AG08395 (cell line): ENCODE measurements at places on chromosomes 2 and 18.

DNA sequence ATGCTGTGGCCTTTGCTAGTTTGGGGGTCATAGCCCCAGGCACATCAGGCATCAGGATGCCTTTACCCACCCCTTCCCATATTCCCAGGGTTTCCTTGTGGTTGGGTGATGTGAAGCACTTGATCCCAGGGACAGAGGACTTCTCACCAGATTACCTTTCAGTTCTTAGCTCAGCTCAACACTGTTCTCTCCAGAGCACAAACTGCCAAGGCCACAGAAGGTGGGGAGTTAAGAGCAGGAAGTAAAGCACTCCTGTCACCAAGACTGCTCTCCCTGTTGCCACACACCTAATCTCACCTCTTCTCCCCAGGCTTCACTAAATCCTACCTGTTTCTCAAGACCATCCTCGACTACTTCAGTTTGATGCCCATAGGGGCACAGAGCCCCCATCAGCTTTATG lies 25.9 kb downstream of the FHOD3 start:
- no peak for DNase-seq

- DNase-seq: no peak
These were observed 202.9 kb upstream of the TPO start for GRCh38 chr2:1210352-1210751.

DNA sequence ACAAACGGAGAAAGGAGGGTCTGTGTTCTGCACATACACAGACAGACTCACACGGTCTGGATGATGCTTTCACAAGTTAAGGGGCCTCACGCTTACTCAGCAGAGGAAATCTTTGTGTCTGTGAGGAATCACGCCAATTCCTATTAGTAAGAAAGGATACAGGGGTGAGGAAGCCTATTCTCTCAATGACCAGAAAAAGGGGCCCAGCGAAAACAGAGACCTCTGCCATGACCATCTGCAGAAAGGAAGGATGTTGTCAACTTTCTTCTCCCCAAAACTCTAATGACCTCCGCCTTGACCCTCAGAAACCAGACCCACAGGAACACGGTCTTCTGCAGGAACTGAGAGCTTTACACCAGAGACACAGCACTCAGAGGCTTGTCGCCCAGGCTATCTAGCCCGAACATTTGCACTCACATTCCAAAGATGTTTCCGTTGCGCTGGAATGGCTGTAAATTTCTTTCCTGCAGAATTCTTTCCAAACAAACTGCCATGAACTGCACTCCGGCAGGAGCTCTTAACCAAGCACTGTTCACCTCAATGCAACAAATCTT lies 186.3 kb downstream of the TCF4 start:
- peak; percentile 70 for DNase-seq

DNA sequence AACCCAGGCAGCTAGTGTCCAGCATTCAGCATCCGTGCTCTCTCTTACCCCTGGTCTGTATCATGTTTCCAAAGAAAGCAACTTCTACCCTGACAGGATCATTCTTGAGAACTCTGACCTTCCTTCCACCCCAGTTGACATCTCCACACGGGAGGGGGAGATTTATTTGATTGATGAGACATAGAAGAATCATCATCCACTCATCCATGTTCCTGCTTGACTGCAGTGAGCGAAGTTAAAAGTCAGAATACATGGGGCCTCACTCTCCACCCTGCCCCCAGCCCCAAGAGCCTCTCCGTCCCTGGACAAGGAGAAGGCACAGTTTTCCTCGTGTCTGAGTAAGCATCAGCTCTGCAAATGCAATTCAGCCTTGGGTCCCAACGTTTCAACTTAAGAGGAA lies 356.0 kb upstream of the TNP1 start:
- DNase-seq: no peak

DNA sequence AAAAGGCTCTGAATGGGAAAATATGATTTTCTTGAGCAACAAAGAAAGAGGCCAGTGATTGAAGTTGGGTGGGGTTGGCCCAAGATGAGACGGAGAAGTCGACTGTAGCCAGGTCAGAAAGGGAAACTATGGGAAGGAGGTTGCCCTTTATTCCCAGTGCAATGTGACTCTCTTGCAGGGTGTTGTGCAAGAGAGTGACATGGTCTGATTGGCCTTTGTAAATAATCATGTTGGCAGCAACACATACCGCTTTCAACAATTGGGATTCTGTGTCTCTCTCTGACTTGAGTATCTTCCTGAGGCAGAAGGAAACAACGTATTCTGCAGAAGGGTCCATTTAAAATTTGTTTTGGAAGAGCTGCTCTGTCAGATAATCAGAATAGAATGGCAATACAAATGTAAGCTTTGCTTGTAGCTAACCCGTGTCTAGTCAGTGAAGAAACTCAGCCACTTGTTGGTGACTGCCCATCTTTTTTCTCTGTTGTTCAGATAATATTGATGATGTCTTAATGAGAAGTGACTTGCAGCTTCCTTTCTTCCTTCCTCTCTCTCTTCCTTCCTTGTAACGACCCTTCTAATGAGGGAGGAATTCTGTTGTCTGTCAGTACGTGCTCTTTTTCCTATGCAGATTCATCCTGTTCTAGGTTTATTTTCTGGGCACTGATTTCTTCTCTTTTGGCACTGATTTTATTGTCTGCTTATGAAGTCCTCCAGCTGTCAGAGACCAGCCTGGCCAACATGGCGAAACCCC lies 311.0 kb upstream of the FAM98A start:
- DNase-seq: no peak

DNA sequence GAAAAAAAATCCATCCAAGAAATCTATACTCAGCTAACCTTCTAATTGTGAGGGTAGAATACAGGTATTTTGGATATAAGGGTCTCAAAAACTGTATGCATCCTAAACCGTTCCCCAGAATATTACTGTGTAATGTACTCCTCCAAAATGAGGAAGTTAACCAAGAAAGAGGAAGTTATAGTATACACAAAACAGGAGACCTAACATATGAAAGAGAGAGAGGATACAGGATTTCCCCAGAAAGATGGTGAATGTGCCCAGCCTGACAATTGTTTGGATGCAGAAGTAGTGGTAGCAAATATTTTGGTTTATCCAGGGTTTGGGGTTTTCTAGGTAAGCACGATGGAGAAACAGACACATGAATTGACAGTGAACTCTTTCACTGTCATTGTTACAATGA lies 50.6 kb downstream of the GALNT3 start:
- no peak for DNase-seq

GRCh38 chr2:84516234-84516986 lies at the start of gene DNAH6:
Gene DNAH6, plus strand, starts transcription at chr2:84516498. Its CDS starts 1,329 bp downstream, at chr2:84517827.
- peak; percentile 97 for DNase-seq

DNA sequence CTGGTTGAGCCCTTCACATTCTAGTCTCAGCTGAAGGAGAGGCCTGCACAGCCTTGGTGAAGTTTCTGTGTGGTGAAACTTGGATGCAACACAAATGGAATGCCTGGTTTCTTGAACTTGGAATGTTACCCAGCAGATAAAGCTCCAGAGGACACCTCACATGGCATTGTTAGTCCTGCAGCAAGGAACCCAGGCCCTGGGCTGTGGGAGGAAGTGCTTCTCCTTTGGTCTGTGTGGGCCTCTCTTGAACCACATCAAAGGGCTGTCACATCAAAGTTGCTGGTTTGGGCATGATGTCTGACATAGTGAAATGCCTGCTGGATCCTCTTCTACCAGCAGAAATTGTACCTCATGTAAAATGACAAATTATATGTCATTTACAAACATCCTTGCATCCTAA lies 198.5 kb downstream of the FHOD3 start:
- peak; percentile 27 for DNase-seq
